GM20000 (cell line): ENCODE measurements at places on chromosomes 16 and 17.
A peak's percentile ranks its signal among the peaks of the same experiment; 100 is the strongest.

GRCh38 chr16:64051824-64052223, 1070.0 kb downstream of the CDH11 start:
- DNase-seq: no peak

GRCh38 chr16:12484426-12484825, 319.3 kb downstream of the CPPED1 start:
- DNase-seq: no peak

GRCh38 chr16:4414187-4414917, 2.0 kb downstream of the CORO7 start:
- peak; percentile 93 for DNase-seq

- no peak for DNase-seq
Measured at GRCh38 chr17:81365601-81366585, 29.4 kb upstream of the BAHCC1 start.

DNA sequence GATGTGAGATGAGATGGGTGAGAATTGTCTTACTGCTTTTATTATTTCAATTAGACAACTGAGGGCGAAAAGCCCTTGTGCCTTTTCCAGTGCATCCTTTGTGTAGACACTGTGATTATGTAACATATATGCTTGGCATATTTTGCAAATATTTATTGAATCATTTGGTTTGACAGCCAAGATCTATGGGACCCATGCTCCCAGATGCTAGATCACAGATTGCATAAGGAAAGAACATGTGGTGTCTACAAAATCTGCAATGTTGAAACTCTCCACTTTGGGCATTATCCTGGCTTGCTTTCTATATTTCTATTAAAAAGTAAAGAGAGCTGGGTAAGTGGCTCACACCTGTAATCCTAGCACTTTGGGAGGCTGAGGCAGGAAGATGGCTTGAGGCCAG, 4.8 kb upstream of the COG1 start:
- no peak for DNase-seq
